AG09319 (cell line): ENCODE measurements at places on chromosomes 7 and 10.

GRCh38 chr7:120998520-120998919 is 10.0 kb downstream of the CPED1 start:
- no peak for DNase-seq

DNA sequence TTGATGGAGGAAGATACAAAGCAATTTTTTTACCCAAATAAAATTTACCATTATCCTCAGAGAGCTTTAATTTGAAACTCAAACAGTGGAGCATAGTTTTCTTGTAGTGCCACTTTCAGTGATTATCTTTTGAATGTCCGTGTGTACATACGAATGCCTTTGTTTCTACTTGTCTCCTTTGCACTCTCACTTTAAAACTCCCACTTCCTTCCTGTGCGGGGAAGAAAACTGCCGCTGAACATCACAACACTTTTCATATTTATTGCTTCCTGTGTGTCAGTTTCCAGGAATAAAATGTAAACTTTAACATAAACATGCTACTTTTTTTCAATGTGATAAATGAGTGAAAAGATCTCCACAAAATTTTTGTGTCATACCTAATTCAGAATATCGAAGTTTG is 102.4 kb downstream of the SEMA3A start:
- no peak for DNase-seq

DNA sequence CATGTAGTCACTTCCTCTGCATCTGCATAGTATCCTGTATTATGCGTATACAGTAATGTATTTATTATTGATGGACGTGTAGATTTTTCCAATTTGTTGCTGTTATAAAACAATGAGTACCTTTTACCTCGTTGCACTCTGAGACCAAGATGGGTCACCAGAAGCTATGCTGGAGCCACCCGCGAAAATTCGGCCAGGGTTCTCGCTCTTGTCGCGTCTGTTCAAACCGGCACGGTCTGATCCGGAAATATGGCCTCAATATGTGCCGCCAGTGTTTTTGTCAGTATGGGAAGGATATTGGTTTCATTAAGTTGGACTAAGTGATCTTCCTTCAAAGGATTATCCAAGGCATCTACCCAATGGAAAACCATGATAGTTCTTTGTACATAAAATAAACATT is 1.0 kb downstream of the PSMC2 start:
- no peak for DNase-seq

GRCh38 chr7:98134420-98135228 is 28.0 kb downstream of the LMTK2 start:
- no peak for DNase-seq

GRCh38 chr10:97781618-97782331 is 10.0 kb upstream of the SFRP5 start:
- no peak for DNase-seq

DNA sequence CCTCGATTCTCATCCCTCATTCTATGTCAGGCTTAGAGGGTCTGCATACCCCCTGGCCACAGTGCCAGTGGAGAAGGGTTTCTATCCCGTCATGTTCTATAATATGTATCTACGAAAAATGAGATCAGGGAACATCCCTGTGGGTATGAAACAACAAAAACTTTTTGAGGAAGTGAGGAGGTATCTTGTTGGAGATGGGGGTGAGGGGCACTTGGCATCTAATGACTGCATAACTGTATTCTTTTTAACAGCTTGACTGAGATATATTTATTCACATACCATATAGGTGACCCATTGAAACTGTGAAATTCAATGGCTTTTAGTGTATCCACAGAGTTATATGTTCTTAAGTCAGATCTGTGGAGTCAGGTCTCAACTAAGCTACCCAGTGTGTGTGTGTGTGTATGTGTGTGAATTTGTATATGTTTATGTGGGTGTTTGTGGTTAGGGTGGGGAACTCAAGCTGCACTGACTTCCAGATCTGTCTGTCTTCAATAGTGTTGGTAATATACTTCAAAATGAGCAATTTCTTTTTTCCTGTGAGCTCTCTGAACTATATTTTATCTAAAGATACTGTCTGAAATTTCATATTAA is 528.9 kb downstream of the CNTNAP2 start:
- no peak for DNase-seq

DNA sequence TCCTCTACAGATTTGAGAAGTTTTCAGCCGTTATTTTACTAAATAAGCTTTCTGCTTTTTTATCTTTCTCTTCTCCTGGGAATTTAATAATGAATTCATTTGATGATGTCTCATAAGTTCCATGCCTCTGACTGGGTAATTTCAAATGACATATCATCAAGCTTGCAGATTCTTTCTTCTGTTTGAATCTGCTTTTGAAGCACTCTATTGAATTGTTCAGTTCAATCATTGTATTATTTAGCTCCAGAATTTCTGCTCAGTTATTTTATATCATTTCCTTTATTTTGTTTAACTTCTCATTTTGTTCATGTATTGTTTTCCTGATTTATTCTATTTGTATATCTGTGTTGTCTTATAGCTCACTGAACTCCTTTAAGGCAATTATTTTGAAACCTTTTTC is 196.9 kb upstream of the CNTNAP2 start:
- no peak for DNase-seq

DNA sequence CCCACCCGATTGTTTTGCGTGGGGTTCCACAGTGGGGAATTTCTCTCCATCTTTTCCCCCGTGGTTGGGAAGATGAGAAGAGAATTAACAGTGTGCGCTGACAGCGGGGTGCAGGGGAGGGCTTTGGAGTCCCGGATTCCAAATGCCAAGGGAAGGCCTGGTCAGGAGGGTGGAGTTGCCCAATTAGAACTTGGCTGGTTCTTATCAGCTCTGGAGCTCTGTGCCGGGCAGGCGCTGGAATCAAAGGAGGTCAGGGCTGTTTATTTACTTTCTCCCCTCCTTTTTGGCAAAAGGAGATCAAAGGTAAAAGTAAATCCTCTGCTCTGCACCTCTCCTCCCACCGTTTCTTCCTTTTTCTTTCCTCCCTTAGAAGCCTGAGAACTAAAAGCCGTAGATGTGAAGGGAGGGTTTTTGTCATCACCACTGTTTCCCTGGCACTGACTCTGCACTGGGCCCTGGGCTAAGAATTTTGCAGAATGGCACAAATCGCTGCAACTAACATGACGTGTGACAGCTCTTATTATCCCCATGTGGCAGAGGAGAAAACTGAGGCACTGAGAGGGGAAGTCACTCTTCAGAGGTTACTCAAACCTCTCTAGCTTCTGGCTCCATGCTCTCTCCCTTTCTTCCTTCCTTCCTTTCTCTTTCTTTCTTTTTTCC is 95.2 kb upstream of the ZNF716 start:
- no peak for DNase-seq
